Activated T-helper 1 cell treated with Interleukin-2 at 50 U/mL for 16 hours (primary cell): ENCODE measurements at places on chromosomes 3 and 15.

- no peak for DNase-seq
Measured at GRCh38 chr3:102511639-102512038, 76.8 kb downstream of the ZPLD1 start.

DNA sequence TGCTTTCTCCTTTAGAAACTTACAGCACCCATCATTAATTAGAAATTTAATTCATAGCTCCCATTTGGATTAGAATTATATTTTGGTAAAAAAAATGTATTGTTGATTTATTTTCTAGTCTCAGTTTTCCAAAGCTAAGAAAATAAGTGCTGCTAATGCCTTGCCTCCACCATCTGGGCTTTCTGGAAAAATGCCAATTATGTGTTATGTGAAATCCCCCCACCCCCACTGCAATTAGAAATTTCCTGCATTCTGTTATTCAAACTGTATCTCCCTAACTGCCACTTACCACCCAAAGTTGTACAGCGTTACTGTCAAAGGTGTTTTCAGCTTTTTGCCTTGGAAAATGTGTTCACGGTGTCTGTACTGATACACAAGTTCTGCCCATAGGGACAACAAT lies 617.2 kb upstream of the UBE2E2 start:
- no peak for DNase-seq

DNA sequence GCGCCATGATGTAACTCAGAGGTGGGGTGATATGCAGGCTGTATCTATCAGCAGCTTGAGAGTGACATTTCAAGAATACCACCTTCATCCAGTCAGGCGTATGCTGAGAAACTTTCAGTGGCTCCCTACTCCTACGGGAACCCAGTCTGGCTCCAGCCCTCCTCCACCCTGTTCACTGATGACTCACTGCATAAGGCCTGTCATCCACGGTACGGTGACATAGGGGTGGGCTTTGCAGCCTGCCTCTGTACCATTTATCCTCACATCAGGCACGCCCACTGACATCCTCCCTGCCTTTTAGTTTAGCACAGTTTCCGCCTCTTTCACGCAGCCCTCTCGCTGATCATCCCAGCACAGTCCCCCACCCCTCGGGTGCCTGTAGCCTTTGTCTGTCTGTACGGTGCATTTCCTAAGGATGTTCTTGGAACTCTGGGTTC lies 11.7 kb downstream of the PXYLP1 start:
- peak; percentile 26 for DNase-seq

- DNase-seq, result no peak
Measured at GRCh38 chr3:127739347-127740135, 66.8 kb downstream of the ABTB1 start.

- DNase-seq, result no peak
Measured at GRCh38 chr3:10994306-10994705, 1.8 kb downstream of the SLC6A1 start.

DNA sequence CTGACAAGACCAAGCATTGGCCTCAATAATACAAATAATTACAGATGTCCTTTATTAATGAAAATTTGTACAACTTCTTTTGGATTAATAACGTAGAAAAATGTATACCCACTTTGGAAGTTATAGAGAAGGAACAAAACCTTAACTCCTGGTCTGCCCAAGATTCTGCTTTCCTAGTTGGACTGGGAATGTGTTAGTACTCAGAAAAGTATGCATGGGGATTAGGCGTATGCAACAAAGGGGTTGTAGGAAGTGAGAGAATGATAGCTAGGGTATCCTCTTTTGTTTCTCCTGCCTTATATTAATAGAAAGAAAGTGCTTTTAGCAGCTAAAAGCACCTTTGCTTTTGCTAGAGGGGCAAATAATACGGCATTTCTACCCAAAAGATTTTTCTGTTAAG lies 116.2 kb upstream of the LRRFIP2 start:
- DNase-seq, result no peak

- no peak for DNase-seq
Measured at GRCh38 chr3:8629151-8630021, 15.2 kb downstream of the SSUH2 start.

DNA sequence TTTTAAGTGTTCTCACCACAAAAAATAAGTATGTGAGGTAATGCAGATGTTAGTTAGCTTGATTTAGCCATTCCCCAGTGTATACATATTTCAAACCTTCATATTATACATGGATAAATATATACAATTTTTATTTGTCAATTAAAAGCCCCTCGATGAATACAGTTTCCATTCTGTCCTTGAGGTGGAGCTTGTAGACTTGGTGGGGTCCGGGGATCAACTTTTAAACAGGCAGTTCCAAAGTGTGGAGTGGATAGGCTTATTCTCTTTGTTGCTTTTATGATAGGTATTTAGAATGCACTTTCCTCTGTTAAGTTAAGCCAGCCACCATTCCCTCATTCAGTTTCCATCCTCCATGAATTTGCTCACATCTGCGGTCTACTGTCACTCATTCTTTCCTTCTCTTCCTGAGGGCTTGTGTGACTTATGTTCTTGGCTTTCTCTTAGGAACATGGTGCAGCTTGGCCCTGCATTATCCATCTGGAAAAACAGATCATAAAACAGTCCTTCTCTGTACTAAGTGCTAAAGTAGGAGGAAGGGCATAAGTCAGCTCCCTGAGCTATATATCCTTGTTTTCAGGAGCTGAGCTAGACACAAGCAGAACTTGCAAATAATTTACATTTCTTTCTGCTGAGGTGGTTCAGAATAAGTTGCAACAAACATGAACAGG lies 149.1 kb downstream of the NFKBIZ start:
- no peak for DNase-seq

DNA sequence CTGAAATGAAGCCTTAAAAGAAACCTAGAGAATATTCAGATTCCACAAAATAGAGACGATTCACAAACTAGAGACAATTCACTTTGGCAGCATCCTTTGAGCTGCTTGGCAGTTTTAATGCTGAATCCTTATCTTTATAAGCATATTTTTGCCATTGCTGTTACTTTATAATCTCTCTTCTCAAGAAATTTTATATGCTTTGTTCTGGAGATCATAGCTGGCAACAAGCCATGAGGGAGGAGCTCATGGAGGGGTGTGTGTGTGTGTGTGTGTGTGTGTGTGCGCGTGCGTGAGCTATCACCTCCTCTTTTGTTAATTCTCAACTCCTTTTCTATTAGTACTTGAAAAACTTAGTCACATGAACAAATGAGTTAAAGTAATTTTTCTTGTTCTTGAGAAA lies 495.0 kb upstream of the RGMA start:
- no peak for DNase-seq

- DNase-seq, result no peak
Measured at GRCh38 chr15:101003706-101004105, 84.5 kb downstream of the LRRK1 start.

GRCh38 chr3:46666453-46666845 lies 27.0 kb downstream of the ALS2CL start:
- DNase-seq, result no peak

DNA sequence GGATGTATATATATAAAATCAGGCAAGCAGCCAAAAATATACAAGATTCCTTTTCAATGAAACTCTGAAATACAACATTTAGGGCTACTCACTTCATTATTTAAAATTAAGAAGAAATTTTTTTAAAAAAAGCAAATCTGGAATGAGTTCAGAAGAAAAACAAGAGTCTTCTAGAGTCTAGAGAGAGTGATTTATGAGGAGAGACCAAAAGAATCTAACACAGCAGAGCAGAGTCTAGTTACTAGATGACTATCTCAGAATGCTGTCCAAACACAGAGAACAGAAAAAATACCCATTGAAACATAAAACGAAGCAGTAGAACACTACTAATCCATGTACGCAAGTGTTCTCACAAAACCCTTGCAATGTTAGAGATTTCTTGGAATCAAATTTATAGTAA lies 275.2 kb upstream of the CBLB start:
- DNase-seq, result no peak

DNA sequence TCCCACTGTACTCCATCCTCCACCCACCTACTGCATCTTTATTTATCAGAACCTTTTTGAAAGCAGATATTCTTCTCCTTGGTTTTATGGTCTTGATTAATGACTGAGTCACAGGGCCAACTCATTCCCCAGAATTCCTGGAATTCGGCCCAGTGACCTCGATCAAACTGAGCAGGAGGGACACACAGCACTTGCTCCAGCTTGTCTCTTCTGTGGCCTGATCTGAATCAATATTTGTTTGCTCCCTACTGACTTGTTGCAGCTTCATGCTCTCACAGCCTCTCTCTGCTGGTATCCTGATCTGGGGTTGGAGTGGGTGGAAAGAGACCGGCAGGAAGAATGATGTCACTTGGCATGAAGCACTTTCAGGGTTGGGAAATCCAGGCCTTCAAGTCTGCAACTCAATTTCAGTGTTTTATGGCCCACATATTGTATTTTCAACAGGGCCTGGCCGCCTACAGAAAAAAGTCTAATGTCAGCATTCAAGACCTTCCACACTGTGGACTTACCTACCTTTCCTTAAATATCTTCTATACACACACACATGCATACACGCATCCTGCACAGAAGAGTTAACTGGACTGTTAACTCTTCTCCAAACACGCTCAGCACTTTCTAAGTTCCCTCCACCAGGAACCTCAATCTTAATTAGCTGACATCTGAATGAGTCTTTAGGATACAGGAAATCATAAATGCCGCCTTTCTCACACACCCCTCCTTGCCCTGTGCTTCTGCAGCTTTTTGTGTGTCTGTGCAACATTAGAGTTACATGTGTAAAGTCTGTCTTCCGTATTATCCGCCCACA lies 4.6 kb downstream of the ANXA2 start:
- DNase-seq, result no peak

DNA sequence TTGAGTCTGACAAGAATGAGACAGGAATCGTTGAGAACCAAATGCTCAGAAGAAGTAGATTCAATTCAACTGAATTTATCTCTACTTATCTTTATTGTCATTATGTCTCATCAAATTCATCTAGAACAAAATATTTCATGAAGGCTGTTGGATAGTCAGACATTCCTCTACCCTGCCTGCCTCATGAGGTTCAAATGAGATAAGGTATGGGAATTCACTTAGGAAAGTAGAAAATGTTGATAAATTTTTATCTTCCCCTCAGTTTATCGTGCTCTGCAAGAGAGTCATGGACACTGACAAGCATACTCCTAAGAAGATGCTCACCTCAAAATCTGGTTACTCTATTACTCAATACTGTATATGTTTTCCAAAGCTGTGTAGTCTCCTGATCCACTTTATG lies 149.7 kb upstream of the CDIN1 start:
- DNase-seq, result no peak

DNA sequence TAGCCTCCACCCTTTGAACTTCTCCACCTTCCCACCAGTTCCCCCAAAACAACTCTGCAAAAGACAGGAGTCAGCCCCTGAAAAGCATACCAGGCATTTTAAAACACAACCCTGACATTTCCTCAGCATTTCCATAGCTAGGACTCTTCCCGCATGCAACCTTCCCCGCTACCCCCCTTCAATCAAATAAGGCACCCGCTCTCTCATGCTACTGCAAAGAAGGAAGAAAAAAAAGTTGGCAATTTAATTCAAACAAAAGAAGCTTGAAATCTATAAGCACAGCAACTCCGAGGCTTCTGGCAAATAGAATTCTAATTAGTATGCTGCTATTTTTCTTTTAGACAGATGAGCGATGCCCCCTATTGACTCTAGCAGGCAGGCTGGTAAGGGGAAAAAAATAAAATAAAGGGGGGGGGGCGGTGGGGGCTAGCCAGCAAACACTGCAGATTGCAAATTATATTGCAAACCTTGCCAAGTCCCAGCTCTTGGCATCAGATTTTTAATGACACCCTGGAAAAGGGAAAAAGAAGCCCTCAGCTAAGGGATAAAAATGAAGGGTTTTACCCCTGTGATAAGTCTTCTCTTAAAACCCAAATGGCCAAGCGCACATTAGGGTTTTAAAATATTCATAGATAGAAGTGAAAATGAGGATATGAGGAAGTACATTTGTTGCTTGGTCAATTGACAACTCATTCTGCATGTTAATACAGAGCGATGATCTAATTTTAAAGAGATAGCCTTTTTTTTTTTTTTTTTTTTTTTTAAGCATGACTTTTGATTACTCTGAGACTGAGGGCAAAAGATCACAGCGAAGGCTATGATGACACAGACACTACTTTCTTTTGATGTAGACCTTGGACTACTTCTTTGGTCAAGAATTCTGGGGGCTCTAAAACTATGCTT lies 255.2 kb downstream of the NR2F2 start:
- no peak for DNase-seq

DNA sequence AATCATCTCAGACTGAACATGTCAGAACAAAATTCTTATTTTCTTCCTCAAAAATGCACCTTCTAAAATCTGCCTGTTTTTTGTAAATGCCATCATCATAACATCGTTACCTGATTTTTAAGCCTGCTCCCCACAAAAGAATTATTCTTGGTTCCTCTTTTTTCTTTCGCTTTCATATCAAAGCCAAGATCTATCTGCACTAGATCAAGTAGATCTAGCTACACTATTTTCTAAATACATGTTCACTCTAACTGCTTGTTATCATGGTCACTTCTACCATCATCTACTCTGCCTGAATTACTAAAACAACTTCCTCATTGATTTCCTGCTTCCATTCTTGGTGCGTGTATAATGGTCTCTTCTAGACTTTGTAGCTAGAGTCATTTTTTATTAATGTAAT lies 217.7 kb downstream of the ARPP21 start:
- no peak for DNase-seq

DNA sequence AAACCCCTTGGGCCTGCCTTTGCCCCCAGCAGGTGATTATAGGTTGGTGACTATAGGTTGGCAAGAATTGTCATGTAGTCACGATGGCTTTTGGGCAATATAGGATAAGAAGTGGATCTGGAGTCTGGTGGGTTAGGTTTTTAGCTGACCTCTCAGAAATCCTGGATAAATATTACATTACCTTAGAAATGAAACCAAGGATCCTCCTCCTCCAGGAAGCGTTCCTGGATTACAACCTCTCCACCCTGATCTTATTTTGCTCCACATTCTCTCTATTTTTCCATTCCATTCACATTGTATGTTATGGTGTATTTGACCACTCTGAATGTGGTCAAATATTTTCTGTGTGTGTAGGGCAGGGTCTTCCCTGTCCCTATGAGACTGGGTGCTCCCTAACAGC lies 82.3 kb downstream of the SEMA5B start:
- no peak for DNase-seq

DNA sequence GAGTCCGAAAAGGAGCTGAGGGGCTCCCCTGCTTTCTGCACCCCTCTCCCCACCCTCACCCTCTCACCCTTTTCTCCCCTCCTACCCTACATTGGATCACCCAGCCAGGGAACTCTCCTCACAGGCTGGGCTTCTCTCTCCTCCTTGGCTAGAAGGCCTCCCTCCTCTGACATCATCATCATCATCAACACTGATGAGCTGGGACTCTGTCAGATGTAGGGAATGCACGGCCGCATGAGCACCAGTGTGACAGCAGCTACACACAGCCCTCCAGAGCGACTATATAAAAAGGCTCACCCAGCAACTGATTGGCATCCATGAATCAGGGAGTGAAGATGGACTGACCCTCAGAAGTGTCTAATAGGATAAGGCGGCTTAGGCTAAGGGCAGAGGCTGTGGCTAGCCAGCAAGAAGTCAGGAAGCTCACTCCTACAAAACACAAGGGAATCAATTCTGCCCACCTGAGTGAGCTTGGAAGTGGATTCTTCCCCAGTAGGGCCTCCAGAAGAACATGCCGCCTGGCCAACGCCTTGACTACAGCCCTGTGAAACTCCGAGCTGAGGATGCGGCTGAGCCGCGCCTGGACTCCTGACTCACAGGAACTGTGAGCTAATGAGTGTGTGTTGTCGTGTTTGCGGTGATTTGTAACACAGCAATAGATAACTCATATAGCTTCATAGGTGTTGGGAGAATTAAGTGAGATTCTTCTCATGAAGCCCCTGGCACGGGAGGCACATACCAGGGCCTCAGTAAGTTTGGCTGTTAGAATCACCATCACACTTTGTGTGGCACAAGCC lies 147.6 kb downstream of the FAM43A start:
- DNase-seq, result no peak

GRCh38 chr15:63042877-63043334 lies 359 bp downstream of the TPM1 start:
- DNase-seq, result no peak
